Stimulated activated CD8-positive, alpha-beta memory T cell treated with anti-CD3 and anti-CD28 coated beads, Interleukin-2, amount 100 ng/mL, for 1 hour (primary cell): ENCODE measurements at places on chromosomes 2 and 18.

GRCh38 chr18:68234131-68234530 lies 480.8 kb downstream of the TMX3 start:
- no peak for DNase-seq

DNA sequence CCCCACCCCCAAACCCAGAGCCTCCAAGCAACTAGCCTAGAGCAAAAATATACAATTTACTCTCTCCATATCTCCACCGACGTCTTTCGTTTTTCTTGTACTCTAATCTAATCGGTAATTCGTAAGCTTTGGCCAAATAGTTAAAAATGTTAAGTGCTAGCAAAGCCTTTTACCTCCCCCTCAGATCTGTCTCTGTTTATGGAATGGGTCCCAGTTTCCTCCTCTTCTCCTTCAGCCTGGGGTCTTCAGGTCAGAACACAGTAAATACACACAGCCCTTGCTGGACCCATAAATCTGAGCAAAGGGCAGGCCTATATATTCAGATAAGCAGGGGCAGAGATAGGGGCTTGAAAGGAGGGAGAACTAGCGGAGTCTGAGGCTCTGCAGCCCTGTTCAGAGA lies 267.4 kb downstream of the MEIS1 start:
- no peak for DNase-seq

DNA sequence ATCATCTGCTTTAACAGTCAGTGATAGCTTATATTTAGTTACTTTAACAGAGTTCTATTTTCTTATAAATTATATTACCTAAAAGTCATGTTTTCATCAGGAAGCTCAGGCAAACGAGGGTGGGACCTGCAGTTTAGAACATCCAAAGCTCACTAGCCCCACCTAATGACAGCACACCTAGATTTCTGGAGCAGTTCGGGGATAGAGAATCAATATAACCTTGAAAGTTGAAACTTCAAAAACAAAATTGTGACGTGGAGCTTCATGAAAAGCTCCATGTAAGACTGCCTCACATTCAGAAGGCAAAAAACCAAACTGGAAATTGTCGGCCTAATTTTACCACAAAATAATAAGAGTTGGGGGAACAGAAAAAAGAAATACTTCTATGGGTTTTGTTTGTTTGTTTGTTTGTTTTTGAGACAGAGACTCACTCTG lies 185.9 kb upstream of the CCDC150 start:
- no peak for DNase-seq

DNA sequence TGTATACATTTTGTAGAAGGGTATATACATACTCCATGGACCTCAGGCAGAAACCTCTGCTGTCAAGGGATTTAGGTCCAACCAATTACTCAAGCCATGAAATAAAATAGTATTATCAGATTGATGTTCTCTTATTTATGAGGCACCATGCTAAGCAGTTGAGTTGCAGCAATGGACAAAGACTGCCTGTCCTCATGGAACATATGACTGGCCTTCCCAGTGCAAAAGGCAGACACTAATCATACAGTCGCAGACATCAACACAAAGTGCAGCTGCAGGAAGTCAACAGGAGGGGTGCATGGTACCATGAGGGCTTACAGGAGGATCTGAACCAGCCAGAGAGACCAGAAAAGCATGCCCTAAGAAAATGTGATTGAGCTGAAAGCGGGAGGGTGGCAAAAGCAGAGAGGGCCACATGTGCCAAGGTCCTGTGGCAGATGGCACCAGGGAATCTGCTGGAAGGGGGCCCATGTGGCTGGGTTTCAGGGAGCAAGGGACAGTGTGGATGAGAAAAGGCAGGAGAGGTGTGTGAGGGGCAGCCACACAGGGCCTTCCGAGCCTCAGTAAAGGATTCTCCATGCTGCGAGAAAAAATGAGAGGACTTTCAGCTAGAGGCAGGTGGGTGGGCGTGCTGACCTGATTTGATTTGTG lies 61.4 kb upstream of the RNF152 start:
- DNase-seq: no peak

DNA sequence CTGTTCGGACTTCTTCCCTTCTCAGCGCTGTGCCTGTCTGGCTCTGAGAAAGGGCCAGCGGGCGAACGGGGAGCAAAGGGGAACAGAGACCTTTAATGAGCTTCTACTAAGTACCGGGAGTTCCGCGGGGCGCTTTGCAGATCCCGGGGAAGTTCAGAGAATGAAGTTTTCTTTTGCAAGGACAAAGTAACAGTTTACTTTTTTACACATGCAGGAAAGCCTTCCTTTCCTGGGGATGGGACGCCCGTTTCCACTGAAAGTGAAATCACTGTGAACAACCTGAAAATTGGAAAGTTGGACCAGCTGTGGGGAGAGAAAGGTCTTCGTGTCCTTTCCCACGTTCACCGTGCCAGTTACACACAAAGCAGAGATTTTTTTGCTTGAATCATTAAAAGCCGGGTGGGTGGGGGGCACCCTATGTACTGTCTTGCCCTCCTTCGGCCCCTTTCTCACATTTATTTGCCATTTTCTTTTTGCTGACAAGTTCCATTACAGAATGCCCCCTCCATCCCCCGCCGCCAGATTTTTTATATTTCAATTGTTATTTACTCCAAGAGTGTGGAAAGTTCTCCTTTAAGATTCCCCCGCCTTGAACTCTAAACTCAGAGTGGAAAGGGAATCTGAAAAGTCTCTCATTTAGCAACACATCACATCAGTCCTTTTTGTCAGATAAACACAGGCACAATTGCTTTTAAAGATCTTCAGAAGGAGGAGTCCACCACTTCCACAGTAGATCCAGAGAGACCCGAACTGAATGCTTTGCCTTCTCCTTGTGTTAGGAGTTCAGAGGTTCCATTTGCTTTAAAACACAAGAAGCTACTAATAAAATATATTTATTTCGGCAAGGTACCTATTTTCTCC lies 1.1 kb upstream of the FN1 start:
- no peak for DNase-seq

DNA sequence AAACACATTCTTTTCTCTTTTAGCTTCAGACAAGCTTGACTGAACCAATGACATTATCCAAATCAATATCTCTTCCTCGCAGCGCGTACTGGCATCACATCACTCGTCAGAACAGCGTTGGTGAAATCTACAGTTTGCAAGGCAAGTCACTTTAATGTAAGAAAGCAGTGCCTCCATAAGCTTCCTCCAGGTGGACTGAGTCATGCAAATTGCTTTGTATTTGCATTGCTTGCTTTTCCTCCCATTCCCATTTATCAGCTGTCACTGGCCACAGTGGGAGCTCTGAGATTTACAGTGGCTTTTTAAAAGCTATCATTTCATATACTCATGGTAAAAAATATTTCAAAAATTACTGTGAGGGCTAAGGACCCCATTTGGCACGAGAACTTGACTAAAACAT lies 189.9 kb downstream of the CD226 start:
- no peak for DNase-seq

DNA sequence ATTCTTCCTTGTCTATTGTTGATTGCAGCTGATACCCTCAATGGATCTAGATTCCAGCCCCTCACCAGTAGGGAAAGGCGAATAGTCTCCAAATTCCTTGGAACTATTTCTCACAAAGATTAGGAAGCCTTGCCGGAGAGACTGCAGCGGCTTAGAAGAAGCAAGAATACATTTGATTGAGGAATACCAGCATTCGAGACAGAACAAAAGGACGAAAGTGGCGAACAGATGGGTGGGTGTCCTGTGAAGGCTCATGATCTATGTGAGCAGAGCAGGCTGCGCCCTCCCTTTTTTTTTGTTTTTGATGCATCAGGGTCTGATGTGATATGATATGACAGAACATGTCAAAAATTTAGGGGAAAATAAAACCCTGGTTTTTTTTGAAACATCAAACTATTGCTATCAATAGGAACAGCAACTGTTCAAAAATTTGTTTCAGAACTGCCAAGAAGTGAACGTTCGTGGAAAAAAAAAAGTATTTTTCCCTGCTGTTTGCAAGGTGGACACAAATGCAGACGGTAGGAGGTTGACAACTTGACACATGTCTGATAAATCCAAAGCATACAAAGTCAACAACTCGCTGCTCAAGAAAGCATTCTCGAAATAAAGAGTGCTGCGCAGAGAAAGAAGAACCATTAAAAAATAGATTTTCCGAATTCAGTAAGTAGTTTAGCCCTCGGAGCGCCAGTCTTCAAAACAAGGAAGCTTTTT lies 49.1 kb downstream of the PTGR3 start:
- DNase-seq: no peak

DNA sequence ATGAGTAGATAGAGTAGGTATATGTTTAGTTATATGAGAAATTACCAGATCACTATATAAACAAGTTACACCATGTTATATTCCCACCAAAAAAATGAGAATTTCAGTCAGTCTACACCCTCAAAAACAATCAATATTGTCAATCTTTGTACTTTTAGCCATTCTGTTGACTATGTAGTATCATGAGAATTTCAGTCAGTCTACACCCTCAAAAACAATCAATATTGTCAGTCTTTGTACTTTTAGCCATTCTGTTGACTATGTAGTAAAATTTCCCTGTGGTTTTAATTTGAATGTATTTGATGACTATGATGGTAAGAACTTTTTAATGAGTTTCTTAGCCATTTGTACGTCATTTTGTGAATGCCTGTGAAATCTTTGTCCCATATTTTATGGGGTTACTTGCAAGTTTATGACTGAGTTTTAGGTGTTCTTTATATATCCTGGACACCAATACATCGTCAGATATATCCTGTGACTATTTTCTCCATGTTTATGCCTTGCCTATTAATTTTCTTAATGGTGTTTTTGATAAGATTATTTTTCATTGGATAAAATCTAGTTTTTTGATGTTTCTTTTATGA lies 528.4 kb upstream of the SPHKAP start:
- no peak for DNase-seq

DNA sequence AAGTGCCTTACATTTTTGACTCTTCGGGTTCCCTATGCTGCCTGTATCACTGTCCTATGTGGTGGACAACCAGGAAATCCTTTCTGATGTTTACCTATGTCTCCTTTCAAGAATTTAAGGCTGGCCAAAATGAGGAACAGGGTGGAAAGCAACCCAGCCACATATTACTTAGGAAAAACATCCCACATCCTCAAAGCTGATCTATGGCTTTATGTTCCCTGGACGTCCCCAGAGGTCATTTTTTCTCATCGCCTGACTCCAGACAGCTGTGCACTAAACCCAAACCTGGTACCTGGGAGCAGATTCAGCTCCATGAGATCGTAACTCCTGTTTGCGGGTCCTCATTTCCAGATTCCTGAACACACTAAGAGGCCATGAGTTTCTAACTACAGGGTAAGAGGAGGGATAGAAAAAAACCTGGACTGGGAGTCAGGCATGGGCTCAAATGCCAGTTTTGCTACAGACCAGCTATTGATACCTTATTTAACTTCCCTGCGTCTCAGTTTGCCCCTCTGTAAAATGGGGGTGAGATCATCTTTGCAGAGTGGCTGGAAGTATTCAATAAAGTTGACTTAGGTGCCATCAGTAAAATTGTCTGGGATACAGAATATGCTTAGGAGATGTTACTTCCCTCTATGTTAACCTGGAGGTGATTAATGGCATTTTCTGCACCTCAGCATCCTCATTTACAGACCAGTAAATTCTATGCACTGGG lies 70.8 kb downstream of the TNS1 start:
- no peak for DNase-seq

DNA sequence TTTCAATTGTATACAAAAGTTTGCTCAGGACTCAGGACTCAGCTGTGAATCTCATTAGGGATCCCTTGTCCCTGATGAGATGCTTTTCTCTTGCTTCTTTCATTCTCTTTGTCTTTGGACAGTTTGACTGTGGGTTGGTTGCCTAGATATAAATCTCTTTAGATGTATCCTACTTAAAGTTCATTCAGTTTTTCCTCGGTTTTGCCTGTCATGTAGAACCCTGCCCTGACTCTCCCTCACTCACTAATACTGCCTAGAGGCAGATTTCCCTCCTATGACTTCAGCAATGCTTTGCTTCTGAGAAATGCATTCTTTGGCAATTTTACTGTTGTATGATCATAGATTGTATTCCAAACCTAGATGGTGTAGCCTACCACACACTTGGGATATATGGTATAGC lies 421.4 kb upstream of the TCF4 start:
- no peak for DNase-seq

- no peak for DNase-seq
Measured at GRCh38 chr2:69605284-69605683, 38.3 kb downstream of the AAK1 start.
